ENCODE measurements at places on chromosomes 11 and 22.

GRCh38 chr11:59765068-59765735 is 10.0 kb downstream of the STX3 start:
- DNase-seq, result no peak

- DNase-seq, result no peak
Observed at GRCh38 chr11:13763341-13763740, 94.9 kb downstream of the FAR1 start.

DNA sequence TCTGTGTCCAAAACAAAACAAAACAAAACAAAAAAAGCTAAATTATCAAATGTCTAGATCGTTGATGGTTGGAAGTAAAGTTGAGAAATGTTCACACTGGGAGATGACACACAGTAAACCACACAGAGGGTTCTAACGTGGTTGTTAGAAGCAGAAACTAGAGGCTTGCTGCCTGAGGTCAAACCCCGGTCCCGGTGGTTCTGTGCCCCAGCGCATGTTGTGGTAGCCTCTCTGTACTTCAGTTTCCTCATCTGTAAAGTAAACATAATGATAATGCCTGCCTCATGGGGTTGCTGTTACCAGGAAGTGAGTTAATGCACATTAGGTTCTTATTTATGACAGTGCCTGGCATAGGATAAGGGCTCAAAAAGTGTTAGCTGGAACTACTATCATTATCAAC is 33.4 kb downstream of the PPARA start:
- DNase-seq, result no peak

- peak; percentile 71 for DNase-seq
Observed at GRCh38 chr22:42169055-42169469, 38.5 kb upstream of the CYP2D6 start.

DNA sequence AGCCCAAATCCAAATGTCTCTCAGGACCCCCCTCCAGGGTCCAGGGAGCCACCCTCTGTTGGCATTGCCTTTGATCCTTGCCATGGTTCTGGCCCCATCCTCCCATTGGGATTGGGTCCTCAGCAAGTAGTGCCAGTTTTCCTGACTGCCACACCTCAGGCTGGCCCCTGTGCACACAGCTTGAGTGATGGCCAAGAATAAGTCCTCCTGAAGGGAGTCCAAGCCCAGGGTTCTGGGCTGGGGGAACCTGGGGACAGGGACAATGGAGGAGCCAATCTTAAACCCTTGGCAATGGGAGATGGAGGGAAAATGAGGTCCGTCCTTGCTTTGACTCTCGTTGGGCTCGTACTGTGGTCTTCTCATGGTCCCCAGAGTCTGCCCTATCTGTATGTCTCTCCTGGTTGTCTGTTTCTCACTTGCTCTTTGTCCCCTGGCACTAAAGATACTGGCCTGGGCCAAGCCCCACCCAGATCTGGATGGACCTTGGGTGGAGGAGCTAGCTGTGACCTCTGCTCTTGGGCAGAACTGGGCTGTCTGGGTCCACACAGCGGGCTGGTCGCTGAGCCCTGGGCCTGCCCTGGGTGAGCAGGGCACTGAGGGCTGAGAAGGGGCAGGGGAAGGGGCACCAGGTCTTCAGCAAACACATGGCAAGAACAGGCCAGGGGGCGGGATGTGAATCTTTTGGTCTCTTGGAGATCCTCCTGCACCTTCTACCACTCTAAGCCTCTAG is 2.9 kb downstream of the SOX10 start:
- DNase-seq, result no peak

DNA sequence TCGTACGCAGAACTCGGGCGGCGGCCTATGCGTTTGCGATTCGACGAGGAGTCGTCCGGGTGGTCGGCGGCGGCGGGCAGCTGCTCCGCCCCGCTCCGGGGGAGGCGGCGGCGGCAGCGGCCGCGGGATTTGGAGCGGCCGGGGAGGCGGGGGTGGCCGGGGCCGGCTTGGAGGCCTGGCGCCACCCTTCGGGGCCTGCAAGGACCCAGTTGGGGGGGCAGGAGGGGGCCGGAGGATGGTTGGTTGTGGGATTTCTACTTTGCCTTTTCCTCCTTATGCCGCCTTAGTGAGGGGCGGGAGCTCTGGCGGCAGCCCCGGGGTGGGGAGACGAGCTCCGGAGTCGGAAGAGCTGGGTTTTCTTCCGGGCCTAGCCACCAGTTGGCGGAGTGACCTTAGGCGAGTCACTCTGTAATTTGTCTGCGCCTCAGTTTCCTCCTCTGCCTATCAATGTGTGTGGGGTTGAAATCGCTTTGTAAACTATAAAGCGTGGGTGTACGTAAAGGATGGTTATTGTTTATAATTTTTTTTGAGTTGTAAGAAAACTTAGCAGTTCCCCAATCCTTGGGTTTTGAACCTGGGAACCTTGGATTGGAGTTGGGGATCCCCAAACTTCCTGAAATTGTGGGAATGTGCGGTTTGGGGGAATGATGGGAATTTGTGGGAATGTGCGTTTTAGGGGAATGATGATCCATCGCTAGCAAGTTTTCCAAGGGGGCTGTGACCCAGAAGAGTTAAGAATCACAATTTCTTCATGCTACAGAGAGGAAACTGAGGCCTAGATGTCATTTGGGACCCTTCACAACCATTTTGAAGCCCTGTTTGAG is 679 bp downstream of the TUG1 start:
- DNase-seq, result peak; percentile 37

- no peak for DNase-seq
Observed at GRCh38 chr11:11401960-11402535, 49.0 kb upstream of the CSNK2A3 start.

DNA sequence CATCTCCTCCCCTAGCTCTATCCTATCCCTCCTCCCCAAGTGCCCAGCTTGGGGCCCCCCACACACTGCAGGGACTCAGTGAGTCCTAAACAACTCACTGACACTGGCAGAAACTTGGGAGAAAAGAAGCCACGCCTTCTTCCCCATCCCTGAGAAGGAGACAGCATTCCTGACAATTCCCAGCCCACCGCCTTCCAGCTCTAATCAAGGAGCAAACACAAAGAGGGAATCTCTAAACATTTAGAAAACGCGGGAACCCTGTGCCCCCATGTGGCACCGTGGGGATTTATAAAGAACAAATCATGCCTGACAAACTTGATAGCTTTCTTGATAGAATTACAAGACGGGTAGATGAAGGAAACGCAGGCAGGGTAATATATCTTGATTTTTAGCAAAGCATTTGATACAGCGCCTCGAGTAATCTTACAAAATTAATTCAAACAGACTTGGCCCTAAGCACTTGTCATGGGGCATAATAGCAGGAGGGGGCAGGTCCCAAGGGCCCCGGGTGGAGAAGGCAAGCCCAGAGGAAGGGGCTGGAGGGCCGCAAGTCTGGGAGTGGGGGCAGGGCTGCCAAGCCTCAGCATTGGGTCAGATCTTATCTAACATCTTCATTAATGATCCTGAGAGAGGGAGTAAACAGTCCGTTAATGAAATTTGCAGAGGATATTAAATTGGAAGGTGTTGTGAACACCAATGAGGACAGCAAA is 4.5 kb downstream of the CHST1 start:
- no peak for DNase-seq

DNA sequence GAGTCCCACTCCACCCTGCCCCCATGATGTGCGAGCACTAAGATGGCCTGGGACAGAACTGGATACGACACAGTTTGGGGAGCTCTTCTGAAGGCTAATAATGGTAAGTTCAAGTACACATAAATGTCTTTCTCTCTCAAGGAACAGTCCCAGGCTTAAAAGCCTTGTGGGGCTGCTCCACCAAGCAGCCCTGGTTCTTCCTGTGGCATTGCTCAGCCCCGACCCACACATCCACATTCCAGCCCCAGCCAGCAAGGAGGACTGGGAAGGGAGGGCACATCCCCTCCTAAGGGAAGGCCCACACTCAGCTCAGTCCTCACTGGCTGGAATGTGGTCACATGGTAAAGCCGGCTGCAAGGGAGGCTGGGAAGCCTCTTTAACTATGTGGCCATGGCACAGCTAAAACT is 13.3 kb upstream of the MB start:
- DNase-seq, result peak; percentile 68

DNA sequence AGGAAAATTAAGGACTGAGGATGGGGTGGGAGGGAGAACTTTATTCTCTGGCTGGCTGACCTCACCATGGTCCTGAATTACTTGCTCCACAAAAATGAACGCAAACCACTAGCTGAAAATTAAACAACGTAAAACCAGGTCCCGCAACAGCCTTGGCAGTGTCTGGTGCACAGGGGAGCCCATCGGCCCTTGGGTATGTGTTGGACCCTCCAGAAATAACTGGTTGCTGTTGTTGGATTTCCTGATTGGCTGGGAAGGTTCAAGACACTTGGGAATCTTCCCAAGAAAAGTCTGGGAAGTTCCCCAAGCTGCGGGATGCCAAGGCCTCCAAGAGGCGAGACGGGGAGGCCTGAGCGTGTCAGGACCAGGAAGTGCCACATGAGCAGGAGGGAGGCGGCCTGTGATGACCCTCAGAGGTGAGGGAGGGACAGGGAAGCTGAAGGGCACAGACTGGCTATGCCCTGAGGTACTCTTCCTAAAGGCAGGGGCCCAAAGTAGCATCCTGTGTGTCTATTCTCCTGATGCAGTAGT is 10.4 kb upstream of the RASL10A start:
- DNase-seq, result no peak

GRCh38 chr11:46490666-46491065 is 99.1 kb upstream of the CHRM4 start:
- DNase-seq, result peak; percentile 43

DNA sequence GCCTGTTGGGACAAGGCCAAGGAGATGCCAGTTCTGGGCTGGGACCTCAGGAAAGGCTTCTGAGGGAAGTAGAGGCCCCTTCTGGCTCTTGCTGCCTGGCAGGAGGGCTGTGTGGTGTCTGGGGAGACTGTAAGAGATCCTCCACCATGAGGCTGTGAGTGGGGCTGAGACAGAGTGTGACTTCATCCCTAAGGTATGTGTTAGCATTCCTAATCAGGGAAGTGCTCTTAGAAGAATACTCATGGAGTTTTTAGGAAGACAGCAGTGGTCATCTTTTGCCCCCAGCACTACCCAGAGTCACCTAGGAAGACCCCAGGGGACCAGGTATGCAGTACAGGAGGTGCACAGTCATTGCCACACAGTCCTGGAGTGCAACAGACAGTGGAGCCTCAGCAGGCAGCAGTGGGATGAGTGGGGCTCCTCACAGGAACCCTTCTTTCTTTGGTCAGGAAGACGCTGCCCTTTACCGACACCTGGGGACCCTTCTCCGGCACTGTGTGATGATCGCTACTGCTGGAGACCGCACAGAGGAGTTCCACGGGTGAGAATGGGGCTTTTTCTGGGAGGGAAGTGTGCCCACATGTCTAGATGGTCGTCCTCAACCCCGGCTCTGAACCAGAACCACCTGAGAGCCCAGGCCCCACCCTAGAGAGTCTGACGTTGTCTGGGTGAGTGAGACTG is 2.8 kb downstream of the RIC8A start:
- DNase-seq, result peak; percentile 80

DNA sequence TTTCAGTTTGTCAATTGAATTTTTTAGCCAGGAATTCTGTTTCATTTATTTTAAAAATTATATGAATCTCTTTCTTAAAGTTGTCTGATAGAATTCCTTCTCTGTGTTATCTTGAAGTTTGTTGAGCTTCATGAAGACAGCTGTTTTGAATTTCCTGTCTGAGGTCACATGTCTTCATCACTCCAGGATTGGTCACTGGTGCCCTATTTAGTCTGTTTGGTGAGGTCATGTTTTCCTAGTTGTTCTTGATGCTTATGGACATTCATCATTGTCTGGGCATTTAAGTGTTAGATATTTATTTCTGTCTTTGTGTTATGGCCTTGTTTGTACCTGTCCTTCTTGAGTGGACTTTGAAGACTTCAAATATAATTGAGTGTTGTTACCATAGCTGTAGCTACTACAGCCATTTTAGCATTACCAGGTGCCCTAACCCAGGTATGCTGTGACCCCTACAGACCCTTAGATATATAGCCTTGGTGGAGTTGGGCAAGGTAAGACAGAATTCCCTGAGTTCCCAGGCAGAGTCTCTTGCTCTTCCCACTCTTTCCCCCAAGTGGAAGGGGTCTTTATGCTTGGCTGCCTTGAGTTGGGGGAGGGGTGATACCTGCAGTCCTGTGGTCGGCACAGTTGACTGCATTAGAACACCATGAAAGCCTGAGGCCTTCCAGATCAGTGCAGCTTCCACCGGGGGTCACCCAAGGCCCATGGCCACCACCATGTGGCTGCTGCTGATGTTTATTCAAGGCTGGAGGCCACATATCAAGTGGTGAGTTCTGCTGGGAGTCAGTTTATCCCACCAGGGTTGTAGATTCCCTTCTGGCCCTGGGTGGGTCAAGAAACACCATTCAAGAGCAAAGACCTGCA is 229.6 kb downstream of the DYNC2H1 start:
- peak; percentile 42 for DNase-seq

DNA sequence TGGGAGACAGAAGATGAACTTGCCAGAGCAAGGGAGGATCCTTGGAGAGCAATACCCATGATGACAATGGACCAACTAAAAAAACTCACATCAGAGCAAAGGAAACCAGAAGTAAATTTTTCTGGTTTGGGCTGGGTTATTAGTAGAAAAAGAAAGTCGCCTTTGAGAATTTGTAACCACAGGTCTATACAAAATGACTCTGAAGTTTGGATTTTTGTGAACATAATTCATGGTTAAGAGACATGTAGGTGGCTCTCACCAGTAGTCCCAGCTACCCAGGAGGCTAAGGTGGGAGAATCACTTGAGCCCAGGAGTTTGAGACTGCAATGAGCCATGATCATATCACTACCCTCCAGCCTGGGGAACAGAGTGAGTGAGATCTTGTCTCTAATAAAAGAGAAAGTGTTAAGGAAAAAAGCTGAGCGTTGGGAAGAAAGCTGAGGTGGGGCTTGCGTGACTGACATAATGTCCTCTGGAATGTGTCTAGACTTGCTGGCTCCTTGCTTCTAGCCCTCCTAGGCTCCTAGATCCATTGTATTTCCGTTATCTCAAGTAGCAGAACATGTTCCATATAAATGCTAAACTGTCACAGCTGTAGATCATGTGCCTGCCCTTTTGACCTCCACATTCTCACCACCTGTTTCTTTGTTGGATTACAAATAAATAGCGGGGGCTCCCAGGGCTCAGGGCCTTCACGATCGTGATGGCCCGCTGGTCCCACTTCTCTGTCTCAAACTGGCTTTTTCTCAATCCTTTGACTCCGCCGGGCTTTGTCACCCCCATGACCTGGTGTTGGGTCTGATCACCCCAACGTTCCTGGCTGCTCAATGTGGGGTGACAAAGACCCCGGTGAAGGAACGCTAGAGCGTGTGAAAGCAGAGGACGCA is 56.2 kb upstream of the SC5D start:
- DNase-seq, result peak; percentile 9

DNA sequence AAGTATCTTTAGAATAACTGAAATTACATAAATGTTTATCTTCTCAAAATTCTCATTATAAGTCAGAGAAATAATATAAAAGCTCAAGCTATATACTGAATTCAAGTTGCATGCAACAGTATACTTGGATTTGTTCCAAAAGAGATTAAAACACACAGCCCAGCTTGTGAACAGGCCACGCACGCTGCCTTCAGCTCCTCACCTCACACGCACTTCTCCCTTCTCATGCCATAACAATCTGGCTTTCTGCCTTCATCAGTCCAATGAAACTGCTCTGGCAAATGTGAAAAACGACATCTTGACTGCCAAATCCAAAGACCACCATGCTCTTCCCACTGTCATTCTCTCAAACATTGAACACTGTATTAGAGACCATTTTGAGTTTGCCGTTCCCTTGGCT is 22.1 kb downstream of the ATP6V1E1 start:
- DNase-seq, result peak; percentile 61

GRCh38 chr22:23193882-23194281 is 13.6 kb downstream of the BCR start:
- DNase-seq, result no peak

- no peak for DNase-seq
Observed at GRCh38 chr11:107988397-107989158, 20.1 kb upstream of the CUL5 start.

All from amniotic epithelial cell (primary cell).